Activated CD8-positive, alpha-beta memory T cell treated with anti-CD3 and anti-CD28 coated beads for 1 hour (primary cell): ENCODE measurements at places on chromosomes 11 and 22.
A peak's percentile ranks its signal among the peaks of the same experiment; 100 is the strongest.

- DNase-seq, result no peak
These were observed 4.3 kb downstream of the BCO2 start for GRCh38 chr11:112179601-112180000.

DNA sequence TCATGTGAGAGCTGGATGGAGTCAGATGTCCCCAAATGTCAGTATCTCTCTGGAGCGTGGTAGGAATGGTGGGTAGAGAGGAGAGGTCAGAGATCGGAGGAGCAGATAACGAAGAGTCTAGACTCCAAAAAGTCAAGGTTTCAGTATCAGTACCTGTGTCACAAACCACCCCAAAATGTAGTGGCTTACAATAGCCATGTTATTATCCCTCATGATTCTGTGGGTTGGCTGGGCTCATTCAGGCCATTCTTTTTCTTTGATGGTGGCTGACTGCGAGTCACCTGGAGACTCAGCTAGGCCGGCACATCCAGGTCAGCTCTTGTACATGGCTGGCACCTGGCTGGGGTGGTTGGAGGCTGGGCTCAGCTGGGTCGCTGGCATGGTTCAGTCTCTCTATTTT lies 7.3 kb upstream of the SSTR3 start:
- DNase-seq, result no peak

DNA sequence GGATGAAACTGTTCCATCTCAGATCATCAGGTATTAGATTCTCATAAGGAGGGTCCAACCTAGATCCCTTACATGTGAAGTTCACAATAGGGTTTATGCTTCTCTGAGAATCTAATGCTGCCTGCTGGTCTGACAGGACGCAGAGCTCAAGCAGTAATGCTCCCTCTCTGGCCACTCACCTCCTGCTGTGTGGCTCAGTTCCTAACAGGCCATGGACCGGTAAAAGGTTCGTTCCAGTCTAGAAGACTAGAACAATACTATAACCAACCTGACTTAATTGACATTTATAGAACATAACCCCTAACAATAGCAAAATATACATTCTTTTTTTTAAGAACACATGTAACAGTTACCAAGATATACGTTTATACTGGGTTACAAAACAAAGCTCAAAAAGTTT lies 45.8 kb downstream of the ATG16L2 start:
- DNase-seq, result no peak

DNA sequence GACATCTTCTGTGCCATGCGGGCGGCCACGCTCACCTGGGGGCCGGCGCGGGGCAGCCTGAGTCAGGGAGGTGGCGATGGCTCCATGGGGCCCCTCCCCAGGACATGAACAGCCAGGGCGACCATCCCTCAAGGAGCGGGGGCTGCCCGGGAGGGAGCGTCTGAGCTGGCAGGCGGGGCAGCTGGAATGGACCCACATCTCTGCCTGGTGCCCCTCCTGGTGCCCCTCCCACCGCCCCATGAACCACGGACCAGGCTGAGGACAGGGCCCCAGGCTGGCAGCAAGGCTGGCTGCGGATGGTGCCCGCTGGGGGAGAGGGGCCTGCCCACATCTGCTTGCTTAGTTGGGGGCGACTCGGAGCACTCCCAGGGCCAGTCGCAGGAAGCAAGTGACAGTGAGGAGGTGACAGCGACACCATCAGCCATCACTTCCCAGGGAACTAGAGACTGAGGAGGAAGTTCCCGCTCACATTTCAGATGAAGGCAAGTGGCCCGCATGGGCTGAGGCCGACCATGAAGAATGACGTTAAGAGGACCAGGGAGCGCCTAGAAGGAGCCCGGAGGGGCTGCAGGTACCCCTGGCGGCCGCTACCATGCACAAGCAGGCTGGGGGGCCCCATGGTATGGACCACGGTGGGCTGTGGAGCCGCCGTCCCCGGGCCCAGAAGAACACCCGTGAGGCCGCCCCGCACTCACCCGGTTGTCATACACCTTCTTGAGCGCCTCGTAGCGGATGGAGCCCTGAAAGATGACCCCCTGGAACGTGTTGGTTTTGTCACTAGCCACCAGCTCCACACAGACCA lies 37.3 kb downstream of the KIAA0930 start:
- no peak for DNase-seq

DNA sequence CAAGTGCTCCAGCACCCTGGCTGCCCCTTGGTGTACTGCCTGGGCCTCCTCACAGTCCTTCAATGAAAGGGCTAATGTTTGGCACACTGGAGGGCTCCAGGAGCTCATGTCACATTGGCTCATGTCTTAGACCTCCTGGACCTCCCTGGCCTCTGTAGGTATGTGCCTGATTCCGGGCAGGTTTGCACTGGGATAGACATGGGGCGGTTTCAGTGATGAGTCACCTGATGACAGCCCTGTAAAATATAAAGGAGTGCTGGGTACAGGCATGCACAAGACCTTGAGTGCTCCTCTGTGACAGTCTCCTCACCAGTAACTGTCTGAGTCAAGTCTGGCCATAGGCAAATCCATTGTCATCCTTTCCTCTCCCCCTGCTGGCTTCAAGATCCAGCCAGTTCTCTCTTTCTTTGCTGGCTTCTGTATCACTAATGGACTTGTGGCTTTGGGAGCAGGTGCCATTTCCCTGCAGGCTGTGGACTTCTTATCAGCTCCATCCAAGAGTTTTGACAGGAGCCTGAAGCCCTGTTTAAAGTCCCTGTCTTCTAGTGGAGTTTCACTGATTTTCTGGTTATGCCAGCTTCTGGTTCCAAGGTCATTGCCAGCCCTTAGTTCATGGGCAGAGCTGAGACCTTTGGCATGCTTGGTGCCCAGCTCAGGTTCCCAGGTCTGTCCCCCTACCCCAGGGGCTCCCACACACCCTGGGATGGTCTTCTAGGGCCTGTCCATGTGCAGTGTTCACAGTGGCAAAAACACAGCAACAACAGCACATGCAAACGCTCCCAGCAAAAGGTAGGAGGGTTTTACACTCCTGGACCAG lies 22.7 kb upstream of the P2RY2 start:
- DNase-seq, result no peak

- no peak for DNase-seq
These were observed 139.1 kb downstream of the SLC17A6 start for GRCh38 chr11:22477312-22477711.

DNA sequence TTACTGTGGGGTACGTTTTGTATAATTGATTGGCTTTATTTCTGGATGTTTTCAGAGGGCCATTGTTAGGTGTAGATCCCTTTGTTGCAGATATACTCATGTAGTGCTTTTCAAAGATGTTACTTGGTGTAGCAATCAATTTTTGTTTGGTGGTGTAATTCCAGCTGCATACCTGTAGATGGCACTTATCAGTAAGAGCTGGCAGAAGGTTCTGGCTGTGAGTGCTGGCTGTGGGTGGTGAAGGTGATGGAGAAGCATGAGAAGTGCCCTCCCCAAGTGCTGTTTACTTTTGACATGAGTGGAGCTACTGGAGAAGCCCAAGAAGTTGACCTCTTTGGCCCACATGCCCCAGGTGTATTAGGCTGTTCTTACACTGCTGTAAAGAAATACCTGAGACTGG lies 1074.9 kb downstream of the FAM181B start:
- DNase-seq, result no peak

- DNase-seq, result no peak
These were observed 8.8 kb downstream of the OR6Q1 start for GRCh38 chr11:58039589-58039988.

DNA sequence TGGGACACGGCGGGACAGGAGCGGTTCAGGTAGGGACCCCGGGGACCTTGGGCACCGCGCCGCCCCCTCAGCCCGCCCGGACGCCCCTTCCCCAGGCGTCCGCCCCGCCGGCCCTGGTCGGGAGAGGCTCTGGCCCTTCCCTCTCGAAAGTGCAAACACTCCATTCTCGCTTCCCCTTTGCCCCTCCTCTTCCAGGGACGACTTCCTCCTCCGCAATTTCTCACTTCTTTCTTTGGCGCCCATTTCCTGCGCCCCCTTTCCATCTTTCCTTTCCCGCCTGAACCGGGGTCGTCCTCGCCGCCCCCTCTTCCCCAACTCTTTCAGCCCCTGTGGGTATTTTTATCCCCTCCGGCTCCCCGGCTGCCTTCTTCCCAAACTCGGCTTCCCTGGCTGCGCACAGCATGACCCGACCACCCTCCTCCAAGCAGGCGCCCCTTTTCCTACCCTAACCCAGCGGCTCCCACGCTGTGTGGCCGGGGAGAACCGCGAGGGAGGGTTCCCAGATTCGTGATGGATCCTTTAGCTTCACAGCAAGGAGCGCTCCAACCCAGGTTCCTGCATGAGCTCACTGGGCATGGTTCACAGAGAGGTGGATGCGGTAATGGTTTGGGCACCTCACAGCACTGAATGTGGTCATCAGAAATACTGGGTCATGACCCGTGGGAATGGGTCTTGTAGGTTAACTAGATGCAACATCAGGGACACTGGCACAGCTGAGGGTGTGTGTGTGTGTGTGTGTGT lies 689 bp downstream of the RAB39A start:
- DNase-seq, result no peak

- DNase-seq, result no peak
These were observed 19.1 kb downstream of the ETS1 start for GRCh38 chr11:128568166-128568778.

DNA sequence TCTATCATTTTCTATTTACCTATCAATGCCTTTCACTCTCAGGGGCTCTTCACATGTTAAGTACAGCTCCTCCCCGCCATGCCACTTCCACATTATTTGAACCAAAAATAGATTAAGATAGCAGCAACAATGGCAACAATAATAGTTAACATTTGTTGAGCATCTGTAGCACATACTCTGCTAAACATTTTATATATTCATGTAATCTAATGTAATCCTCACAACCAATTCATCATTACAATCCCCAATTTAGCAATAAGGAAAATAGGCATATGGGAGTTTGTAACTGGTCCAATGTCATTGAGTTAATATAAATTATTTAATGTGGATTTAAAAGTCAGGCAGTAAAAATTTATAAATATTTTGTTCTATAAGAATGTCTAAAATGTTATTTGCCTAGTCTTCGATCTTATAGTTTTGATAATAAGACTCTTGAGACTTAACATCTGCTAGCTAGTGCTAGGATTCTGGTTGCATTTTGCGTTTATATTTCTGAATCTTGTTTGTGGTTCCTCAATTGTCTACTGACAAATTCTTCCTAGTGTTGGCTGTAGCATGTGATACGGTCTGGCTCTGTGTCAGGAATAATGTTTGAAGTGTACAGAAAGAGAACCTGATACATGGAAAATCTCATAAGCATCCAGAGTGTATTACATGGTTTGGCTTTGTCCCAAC lies 621.5 kb upstream of the LUZP2 start:
- no peak for DNase-seq

GRCh38 chr11:128692753-128693415 lies 988 bp upstream of the FLI1 start:
- DNase-seq, result no peak

GRCh38 chr11:26993965-26994457 lies at the start of gene FIBIN:
Gene FIBIN, plus strand, starts transcription at chr11:26994112. Its CDS starts 415 bp downstream, at chr11:26994527.
- DNase-seq, result no peak

DNA sequence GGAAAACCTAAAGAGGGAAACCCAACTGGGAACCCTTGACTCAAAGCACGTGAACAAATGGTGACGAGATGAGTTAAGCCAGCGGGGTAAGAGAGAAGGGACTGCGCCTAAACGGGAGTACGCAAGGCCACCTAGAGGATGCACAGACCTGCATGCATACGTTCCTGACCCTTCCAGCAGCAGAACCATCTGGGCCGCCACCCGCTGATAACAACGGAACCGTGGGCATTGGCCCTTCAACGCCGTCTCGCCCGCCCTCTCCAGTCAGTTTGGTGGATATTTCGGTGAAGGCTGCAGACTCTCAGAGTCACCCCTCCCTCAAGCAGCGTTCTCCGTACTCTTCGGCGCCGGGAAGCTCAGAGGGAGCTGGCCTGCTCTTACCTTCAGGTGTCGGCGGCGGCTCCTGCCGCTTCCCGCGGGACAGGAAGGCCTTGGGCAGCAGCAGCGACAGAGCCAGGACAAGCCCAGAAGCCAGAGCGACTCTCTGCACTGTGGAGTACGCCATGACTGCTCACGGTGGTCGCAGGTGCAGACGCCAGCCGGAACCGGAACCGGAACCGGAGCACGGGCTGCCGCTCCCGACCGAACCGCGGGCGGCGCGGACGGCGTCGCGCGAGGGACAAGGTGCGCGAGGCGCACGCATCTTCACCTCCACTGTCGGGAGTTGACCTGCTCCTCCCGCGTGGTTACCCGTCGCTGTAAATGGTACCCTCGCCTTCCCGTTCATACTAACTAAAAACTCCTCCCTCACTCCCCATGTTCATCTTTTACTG lies at the start of gene RIC3:
Gene RIC3 (minus strand): TSS at position 541 of the 773 bp plus-strand sequence. CDS start 36 bp downstream, at position 505.
- DNase-seq, result no peak

- DNase-seq, result peak; percentile 35
These were observed 25.1 kb upstream of the RELT start for GRCh38 chr11:73350908-73351636.

GRCh38 chr22:23226497-23226850 lies 46.2 kb downstream of the BCR start:
- DNase-seq, result no peak

- DNase-seq, result peak; percentile 13
These were observed 4.3 kb upstream of the RRM1 start for GRCh38 chr11:4090258-4090657.

DNA sequence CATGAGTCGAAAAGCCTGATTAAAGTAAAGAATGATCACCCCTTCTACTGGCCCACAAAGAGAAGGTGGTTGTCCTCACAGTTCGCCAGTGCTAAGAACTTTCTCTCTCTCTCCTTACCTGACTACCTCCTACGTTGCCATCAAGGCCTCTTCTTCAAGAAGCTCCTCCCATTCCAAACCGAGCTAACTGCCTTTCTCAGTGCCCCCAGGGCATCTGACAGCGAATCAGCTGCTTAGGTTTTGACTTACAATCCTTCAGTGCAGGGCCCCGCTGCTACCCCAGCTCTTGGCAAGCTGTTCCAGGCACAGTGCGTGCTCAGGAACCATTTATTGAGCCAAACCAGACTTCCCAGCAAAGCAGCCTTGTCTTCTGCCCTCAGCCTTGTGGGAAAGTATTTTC lies 5.8 kb downstream of the VSTM5 start:
- no peak for DNase-seq

- no peak for DNase-seq
These were observed 21.6 kb upstream of the SESN3 start for GRCh38 chr11:95252586-95252985.

GRCh38 chr11:125464270-125464662 lies 31.8 kb downstream of the FEZ1 start:
- DNase-seq, result no peak
